Stimulated activated CD8-positive, alpha-beta memory T cell treated with anti-CD3 and anti-CD28 coated beads, Interleukin-12 subunit alpha, Interleukin-12 subunit beta, amount 100 ng/mL, for 1 hour (primary cell): ENCODE measurements at places on chromosomes 3 and 15.

GRCh38 chr3:14902719-14903118 is 44.7 kb upstream of the NR2C2 start:
- DNase-seq = no peak

GRCh38 chr3:195839260-195840010 is 27.7 kb upstream of the MUC4 start:
- DNase-seq = no peak

GRCh38 chr3:73680391-73681095 is 55.8 kb upstream of the PDZRN3 start:
- no peak for DNase-seq

DNA sequence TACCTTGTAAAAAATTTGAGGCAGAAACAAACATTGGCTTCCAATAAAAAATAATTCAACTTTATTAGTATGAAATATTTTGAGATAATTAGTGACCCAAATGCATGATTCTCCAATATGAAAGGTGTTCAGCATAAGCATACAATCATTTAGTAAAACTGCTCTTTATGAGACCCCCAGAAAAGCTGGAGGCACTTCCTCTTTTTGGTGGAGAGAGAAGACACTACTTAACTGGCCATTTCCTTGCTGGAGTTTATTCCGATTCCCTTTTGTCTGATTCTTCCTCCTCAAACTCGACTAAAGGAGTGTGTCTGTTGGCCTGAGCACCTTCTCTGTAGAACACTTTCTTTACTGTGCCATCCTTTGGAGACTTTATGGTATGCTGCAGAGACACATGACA is 34.8 kb upstream of the DCUN1D1 start:
- DNase-seq = no peak

DNA sequence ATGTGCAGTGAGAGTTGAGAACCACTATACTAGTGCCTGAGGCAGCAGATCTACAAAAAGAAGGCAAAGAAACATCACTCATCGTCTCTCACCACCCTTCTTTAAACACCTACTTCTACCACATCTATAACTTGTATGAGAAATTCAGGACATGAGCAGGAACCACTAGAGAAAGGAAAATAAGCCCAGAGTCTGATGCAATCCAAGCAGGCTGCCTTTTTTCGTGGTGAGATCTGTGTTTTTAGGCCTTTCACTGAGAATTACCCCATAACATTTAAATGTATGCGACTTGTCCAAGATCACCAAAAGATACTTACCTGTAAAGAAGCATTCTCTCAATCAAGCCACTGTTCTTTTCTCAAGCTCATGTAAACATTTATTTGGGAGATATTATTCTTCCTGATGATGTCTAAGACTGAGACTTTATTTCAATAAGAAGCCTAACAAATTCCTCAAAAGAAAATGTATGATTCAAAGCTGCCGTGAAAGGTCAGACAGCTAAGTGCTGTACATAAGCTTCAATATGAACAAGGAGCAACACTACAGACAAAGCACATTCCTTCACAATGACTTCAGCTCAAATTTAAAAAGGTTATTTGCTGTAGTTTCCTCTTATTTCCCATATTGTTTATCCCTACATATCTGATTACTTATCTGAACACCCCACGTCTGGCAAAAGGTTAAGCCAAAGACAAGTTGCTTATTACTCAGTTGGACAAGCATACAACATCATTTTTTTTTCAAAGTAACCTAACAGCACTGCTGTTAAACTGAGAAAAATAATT is 16.5 kb downstream of the SPICE1 start:
- DNase-seq = no peak

GRCh38 chr3:29503958-29504357 is 223.1 kb downstream of the RBMS3 start:
- DNase-seq = no peak

DNA sequence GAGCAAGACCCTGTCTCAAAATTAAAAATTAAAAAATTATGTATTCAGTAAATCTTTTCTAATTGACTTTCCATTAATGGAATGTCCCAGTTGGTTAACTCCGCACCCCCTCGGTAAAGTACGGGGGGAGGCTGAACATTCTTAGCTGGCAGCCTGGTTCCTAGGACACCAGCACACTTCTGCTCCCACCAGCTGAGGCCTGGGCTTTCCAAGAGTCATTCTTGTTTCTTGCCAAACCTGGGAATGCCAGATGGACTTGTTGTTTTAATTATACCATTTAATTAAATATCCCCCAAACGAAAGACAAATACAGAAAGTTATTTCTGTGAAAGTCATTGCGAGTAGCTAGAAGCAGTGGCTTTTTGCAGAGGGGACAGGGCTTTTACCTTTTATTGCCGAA is 179.4 kb downstream of the VGLL4 start:
- DNase-seq = no peak

- DNase-seq = no peak
Measured at GRCh38 chr15:57003418-57003817, 85.0 kb downstream of the TCF12 start.

- no peak for DNase-seq
Measured at GRCh38 chr3:180288816-180289215, 252.1 kb upstream of the PEX5L start.

DNA sequence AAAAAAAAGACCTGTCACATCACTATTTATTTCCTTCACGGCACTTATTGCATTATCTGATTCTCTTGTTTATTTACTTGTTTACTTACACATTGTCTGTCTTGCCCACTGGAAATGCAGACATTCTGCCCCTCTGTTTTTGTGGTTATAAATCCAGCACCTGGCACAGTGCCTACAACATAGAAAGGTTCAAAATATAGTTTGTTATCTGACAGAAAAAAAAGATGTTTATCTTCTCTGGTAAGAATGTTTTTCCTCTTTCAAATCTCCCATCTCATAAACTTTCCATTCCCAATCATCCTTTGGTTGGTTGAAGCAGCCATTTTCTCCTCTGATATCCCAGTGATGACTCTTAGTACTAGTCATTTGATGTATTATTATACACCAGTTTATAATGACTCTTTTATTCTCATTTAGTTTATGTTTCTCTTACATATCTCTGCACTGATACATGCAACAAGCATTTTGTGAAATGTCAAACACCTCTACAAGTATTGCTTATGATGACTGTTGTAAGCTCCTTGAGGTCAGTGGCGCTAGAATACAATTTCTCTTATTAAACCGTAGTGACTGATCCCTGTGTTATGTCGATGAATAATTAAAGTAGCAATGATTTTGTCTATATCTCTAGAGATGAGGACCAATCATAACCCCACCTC is 398.4 kb upstream of the TBL1XR1 start:
- no peak for DNase-seq

GRCh38 chr3:72102112-72102616 is 317.2 kb upstream of the PROK2 start:
- no peak for DNase-seq

DNA sequence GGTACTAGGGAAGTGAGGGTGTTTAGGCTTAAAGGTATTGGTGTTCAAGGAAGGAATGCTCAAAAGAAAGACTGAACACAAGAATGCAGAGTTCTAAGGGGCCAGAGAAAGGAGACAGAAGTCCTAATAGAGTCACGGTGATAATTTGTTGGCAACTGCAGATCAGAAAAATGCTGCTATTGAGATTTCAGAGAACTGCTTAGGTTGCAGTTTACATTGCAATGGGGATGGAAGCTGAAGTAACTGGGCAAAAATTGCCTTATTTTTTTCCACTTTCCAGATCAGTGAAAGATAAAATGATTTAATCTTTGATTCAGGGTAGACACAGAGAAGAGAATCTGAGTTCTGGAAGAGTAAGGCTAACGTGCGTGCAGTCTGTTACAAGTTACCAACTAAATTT is 199.8 kb downstream of the SQOR start:
- DNase-seq = no peak

DNA sequence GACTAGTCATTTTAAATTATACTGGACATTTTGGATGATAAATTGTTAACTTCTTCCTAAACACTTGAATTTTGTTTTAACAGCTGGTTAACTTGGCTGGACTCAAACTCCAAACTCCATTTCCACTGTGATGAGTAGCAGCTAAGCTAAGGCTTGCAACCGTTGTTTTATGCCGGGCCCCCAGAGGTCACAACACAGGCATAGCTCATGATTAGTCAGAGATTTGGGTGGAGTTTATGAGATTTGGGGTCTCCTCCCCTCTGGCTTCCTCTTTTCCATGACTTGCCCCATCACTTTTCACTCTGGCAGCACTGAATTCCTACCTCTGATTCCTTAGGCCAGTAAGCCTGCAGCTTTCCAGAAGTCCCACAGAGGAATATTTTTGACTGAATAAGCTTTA is 12.8 kb downstream of the THAP10 start:
- DNase-seq = no peak

DNA sequence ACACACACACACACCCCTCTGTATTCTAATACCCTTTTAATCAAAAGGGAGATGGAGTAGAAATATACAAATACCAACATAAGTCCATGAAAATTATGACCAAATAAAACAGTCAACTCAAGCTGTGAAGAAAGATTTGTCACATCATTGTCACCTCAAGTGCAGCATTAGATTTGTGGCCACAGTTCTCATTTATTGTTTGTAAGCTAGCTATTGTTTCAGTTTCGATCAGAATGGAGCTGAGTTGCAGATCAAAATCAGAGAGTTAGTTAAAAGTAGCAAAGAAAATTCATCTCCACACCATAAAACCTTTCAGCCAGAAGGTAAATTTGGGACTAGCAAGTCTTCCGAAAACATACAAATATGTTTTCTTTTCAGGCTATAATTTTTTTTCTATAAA is 267.7 kb upstream of the LMCD1 start:
- no peak for DNase-seq

DNA sequence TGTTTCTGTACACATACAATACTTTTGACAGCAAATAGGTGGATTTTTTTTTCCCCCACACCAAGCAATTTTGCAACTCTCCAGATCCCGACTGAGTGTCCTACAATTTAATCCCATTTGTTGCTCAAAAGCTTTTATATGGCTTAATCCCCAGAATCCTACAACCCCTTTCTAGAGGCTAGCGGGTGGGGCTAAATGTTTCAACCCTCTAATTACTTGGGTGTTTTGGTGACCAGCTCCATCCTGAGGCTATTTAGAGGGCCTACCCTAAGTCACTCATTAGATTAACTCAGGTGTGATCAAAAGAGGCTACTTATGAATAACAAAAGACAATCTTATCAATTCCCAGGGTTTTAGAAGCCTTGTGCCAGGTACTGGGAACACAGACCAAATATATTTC is 21.0 kb upstream of the FBXL2 start:
- DNase-seq = no peak
